Stimulated activated CD4-positive, alpha-beta T cell treated with anti-CD3 and anti-CD28 coated beads, TNF-alpha, amount 100 ng/mL, for 4 hours (primary cell): ENCODE measurements at places on chromosomes 7 and 10.

- DNase-seq: no peak
Observed at GRCh38 chr7:114708646-114709045, 213.2 kb upstream of the MDFIC start.

DNA sequence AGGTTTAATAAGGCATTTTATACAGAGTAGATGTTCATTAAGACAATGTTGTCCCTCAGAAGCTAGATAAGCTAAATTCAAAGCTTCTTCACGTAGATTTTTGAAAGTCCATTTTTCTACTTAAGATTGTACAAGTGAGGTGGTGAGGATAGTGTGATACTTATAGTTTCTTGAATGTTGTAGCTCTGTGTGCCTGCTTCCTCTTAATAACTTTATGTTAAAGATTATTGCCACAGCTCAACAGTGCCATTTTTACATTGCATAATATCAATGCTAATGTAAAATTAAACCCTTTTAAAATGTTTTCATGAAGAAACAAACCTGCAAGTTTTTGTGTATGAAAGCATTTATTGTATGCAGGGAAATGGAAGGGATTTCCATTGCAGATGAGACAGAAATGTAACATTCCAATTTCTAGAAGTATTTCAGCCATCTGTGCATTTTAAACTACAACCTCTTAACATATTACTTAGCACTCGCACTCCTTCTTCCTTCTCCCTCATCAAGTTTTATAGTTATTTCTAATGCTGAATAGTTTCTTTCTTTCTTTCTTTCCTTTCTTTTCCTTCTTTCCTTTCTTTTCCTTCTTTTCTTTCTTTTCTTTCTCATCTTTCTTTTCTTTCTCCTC lies 212.0 kb downstream of the TWIST1 start:
- DNase-seq: no peak

DNA sequence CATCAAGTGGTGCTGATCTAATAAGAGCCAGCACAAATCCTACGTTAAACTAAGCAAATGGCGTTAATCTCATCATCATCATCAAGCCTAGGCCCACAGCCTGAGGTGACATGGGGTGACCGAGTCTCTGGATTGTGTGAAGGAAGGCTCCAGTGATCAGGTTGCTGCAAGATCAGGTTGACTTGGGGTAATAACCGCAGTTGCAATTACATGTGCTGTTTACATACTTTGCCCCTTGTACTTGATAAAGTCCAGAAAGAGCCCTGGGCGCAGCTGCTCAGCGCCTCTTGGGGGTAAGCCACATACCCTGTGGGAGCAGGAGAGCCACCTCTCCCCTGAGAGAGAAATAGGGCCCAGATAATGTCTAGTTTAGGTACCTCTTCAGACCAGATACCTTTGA lies 228.1 kb downstream of the WDR11 start:
- no peak for DNase-seq

GRCh38 chr10:60883187-60883586 lies 60.8 kb downstream of the RHOBTB1 start:
- DNase-seq: no peak

DNA sequence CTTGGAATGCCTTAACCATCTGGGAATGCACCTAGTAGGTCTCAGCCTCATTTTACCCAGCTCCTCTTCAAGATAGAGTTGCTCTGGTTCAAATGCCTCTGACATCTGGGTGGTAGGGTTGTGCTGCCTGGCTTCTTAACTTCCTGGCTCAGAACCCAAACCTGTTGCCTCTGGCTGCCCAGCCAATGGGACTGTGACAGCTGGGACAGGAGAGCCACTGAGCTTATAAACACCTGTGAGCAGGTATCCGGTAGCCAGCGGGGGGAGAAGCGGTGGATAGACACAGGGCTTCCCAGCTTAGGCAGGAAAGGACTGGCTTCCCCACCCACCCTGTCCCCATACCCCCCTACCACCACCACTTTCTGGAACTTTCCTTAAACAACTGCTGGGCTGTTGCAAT lies 115.8 kb upstream of the CARD11 start:
- DNase-seq: no peak

GRCh38 chr10:84254552-84255478 lies 10.0 kb downstream of the RGR start:
- no peak for DNase-seq

GRCh38 chr10:63236113-63236935 lies 103.2 kb downstream of the NRBF2 start:
- no peak for DNase-seq

DNA sequence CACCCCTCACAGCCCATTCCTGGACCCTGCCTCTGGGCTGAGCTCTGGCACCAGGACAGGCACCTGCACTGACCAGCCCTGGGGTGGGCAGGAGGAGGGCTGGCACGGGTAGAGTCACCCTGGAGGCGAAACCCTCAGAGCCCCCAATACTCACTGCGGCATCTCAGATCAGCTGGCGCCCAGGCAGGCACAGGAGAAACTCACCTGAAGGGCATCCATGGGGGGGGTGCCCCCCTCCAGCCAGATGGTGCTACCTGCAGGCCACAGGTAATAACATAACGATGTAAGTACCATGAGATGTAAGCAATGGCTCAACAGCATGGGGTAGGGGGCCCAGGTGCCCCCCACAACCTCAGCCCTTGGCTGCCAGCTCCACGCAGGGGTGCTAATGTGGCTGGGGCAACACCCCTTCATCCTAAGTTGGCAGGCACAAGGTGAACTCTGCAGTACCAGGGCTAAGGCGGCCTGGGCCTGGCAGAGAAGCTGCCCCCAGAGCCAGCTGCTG lies 12.1 kb upstream of the PYROXD2 start:
- no peak for DNase-seq

DNA sequence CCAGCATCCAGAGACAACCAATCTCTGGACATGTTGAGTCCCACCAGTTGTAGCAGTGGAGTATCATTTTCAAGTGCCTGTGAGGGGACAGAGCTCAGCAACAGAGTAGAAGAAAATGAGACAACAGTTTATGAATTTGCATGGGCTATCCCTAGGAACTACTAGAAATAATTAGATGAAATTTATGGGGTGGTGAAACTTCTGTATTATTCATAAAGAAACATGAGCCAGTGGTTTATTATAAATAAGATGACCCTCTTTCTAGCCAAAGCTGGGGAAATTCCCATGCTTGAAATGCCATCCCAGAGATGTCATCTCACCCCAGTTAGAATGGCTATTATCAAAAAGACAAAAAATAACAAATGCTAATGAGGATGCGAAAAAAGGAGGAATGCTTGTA lies 55.1 kb upstream of the ITGB8 start:
- no peak for DNase-seq

DNA sequence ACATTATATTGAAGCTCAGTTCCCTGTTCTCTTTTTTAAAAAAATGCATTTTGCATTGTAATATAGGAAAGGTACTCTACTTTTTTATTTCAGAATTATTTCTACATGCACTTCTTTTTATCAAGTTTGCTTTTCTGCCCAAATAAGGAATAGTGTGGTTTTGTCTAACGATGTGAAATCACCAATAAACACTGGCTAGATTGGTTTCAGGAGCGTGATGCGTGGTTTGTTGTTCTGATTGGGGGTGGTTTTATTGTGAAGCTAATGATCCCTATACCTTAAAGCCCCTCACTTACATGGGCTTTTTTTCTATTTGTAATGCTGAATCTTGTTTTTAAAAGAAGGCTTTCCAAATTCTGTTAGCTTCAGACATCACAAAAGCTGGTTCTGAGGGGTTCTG lies 17.6 kb downstream of the ENTPD7 start:
- DNase-seq: no peak

DNA sequence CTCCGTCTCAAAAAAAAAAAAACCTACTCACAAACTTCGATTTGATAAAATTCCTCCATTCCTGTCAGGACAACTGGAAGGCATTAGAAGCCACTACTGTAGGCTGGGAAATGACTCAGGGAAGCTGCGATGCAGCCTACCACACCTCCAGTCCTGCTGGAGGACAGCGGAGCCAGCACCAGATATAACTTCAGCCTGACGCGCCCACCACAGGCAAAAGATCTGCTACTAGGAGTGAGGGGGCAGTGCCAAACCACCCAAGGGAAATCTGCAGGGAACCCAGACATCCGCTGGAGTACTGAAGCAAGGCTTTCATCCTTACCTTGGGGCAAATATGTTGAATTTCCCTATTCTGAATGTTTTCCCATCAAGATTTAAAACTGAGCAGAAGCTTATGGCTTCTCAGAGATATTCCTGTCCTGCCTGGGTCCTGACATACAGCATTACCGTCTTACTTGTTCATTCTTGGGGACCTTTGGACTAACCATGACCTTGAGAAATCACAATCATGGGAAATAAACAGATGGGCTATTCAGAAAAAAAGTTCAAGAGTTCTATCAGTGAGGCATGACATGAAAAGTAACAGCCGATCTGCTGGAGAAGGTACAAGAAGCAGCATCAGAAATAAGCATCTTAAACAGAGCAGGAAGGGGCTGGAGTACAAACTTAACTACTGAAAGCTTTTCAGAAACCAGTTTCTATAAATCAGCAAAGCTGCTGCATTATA lies 20.4 kb downstream of the BCCIP start:
- DNase-seq: no peak

GRCh38 chr7:54995610-54996363 lies 23.0 kb upstream of the EGFR start:
- no peak for DNase-seq

DNA sequence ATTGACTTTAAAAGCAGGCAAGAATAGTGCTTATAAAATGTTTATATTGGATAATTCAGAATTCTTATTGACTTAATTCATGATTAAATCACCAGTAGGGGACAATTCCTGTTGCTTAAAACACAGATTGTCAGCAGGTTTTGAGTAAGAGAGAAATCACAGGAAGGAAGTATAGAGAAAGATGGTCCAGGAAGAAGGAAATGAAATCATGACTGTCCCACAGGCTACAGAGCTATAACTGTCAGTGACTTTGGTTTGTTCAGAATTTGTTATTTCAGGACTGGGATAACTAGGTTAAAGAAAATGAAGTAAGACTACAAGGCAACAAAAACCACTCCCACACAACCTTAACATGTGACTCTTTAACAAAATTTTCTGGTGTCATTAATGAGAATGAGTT lies 6.8 kb downstream of the GNGT1 start:
- no peak for DNase-seq

DNA sequence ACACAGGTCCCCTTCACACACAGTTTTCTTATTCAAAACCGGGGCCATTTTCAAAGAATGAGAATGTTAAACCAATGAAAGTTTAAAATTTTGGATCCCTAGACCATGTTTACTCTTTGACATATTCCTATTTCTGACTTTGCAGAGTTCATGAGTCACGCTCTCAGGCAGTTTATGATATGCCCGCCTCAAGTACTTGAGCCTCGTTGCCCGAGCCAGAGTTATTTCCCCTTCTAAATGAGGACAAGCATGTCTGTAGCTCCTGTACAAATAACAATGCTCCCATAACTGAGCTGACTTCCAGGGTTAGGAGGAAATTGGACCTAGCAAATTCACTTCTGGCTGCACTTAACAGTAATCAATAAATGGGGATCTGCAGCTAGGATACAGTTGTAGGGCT lies 87.9 kb upstream of the PDE1C start:
- no peak for DNase-seq

DNA sequence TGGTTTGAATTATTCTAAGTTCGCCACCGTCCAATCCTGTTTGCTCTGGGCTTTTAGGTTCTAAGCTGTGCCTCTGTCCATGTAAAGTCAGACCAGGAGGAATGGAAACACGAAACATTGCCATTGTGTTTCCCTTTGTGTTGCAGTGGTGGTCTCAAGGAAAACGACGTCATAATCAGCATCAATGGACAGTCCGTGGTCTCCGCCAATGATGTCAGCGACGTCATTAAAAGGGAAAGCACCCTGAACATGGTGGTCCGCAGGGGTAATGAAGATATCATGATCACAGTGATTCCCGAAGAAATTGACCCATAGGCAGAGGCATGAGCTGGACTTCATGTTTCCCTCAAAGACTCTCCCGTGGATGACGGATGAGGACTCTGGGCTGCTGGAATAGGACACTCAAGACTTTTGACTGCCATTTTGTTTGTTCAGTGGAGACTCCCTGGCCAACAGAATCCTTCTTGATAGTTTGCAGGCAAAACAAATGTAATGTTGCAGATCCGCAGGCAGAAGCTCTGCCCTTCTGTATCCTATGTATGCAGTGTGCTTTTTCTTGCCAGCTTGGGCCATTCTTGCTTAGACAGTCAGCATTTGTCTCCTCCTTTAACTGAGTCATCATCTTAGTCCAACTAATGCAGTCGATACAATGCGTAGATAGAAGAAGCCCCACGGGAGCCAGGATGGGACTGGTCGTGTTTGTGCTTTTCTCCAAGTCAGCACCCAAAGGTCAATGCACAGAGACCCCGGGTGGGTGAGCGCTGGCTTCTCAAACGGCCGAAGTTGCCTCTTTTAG lies 46.3 kb upstream of the DMBT1 start:
- no peak for DNase-seq

DNA sequence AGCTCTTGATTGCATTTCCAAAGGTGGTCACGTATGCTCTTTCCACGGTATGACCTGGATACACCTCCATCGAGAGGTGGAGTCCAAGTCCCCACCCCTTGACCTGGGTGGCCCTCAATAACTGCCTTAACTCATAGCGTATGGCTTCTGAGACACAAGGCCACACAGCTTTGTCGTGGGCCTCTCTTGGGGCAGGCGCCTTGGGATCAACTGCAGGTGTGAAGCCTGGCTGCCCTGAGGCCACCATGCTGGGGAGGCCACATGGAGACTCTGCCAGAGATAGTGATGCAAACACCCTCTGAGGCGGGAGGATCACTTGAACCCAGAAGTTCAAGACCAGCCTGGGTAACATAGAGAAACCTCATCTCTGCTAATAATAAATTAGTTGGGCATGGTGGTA lies 30.7 kb upstream of the RASGEF1A start:
- DNase-seq: no peak

- DNase-seq: no peak
Observed at GRCh38 chr7:119708891-119709290, 564.1 kb upstream of the KCND2 start.

DNA sequence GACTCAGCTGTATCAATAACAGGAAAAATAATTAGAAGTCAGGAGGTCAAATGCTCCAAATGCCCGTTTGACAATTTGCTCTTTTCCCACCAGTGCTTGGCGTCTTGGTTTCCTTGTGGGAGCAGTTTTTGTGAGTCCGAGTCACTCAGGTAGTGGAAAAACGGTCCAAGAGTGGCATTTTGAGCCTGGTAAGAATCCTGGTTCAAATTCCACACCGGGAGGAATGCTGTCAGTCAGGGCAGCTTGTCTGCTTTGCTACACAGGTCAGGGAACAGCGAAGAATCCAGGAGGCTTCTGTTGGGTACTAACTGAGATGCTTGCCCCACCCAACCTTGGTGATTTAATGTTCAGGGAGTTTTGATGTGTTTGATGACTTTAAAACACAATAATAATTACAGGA lies 209.5 kb downstream of the HERPUD2 start:
- DNase-seq: no peak
